ENCODE measurements at places on chromosomes 5 and 9.
A peak's percentile ranks its signal among the peaks of the same experiment; 100 is the strongest.

GRCh38 chr9:93576258-93577077 is at the start of gene PHF2:
Gene PHF2 (plus strand): TSS chr9:93576584. CDS start chr9:93576774, 190 bp downstream.
- no peak for DNase-seq

DNA sequence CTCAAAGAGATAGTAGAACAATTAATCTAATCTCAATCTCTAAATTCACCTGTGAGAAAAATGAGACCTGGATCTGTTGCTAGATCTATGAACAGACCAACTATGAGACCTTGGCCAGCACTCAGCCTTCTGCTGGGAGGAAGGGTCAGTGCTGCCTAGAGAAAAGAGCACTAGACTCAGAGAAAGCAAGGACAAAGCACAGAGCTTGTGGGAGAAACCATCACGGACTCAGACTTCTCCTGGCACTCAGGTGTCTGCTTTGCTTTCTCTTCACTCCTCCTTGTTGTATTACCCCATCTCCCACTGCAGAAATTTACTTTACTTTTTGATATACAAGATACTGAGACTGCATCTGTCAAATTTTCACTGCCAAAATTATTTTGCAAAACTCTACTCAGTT is 890.0 kb upstream of the NUDT12 start:
- no peak for DNase-seq

DNA sequence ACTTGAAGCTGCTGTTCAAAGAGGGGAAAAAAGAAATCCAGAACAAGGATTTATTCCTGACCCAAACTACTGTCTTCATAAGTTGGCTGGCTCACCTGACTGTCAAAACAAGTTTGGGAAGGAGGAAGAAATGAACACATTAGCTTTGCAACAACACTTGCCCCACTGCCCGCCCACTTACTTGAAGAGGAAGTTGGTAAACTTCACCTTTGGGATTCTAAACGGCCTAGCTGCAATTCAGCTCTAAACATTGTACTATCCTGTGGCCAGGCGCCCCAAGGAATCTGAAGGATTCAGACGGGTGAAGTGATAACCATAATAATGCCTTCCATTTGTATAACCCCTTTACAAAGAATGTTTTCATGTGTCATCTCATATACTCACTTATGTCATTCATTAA is 199.4 kb downstream of the ARRDC3 start:
- DNase-seq: no peak

GRCh38 chr9:83238871-83239640 is 176.1 kb upstream of the RASEF start:
- peak; percentile 43 for DNase-seq

- DNase-seq: no peak
These were observed 31.6 kb downstream of the CSNK1A1 start for GRCh38 chr5:149519601-149520000.

DNA sequence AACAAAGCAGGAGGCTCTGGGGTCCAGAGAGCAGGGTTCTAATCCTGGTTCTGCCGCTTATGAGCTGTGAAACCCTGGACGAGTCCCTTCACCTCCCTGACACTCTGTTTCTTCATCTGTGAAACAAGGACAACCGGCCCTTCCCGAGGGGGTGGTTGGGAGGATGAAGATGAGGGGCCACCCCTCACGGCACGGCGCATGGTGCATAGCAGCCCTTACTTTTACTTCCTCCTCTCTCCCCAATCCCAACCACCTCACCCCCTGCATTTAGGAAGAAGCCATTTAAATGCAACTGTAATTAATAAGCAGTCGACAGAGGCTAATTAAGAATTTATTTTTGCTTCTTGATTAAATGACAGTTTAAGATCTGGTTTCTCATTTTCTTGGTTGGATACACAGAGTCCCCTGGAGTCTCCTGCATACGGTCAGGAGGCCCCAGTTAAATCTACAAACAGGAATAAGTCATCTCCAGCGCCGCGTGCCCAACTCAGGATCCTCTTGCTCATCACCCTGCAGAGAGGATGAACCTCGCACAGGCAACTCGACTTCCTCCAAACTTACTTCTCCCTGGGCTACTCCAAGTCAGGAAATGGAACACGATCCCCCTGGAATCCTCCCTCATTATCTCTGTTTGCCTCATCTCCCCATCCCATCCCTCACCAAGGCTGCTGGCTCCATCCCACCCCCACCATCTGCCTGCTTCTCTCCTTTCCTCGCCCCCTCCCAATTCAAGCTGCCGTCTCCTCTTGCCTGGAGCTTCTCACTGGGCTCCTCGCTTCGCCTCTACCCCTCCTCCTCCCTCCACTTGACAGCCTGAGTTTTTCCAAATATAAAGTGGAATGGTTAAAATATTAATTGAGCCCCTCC is 95.9 kb downstream of the HRH2 start:
- DNase-seq: no peak

DNA sequence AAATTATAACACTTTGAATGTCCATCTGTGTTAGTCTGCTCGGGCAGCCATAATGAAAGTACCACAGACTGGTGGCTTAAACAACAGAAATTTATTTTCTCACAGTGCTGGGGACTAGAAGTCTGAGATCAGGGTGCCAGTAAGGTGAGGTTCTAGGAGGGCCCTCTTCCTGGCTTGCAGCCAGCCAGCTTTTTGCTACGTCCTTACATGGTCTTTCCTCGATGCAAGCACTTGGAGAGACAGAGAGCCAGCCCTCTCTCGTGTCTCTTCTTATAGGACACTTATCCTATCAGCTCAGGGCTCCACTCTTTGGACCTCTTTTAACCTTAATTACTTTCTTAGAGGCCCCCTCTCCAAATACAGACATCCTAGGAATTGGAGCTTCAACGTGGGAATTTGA is 351.8 kb downstream of the SPOCK1 start:
- no peak for DNase-seq

- DNase-seq: peak; percentile 62
These were observed 39.2 kb upstream of the NKD2 start for GRCh38 chr5:969408-969839.

DNA sequence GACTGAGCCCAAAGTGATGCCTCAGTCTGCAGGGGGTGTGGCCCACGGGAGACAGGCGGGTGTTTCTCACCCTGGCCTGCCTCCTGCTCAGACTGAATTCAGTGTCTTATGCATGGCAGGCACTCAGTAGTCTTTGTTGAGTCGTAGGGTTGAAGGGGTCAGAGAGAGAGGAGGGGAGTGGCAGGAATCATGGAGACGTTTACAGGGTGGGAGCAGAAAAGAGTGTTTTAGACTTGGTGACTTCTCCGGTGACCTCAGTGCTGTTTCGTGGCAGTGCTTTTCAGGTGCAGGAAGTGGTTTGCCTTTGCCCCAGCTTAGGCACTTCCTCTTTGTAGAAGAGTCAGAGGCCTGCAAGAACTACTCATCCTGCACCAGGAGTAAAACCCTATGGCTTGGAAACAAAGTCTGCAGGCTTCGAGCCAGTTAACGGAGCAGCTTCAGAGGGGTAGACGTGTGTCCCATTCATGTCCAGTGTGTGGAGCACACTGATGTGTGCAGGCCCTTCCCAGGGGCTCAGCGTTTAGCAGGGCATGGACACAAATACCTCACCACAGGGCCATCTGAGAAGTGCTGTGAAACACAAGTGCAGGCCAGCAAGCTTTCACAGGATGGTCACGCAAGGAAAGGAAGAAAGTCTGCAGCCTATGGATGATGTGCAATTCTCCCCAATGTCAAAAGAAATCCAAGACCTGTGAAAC is 24.5 kb upstream of the SEMA4D start:
- DNase-seq: no peak

GRCh38 chr5:80101993-80102392 is 66.8 kb downstream of the THBS4 start:
- DNase-seq: no peak

DNA sequence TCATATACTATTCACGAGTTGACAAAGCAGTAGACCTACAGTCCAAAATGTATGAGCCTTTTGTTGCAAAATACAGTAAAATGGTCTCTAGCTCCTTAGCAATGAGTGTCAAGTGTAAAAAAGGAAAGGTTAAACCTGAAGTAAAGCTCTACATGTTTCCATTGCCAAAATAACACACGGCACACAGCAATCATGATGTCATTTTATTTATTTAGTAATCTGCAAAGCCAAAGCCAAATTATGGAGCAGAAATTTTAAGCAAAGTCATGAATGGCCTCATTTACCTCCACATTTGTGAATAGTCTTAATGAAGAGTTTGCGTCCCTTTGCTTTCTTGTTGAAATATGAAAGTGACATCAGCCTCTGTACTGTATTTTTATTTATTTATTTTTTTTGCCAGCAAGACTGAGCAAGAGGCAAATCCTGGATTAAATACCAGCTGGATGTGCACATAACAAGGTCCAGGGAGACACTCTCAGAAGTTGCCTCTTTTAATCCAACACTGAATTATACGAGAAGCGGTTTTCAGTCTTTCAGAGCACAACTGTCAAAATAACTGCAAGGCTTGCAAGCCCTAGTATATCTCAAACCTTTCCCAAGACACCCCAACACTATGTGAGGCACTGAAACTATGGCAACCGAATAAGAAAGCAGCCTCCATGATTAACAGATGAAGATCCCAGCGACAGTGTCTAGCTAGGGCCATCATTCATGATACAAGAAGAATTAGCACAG is 9.7 kb downstream of the SEMA6A start:
- DNase-seq: no peak

GRCh38 chr9:38707885-38708637 is 11.9 kb downstream of the FAM240B start:
- DNase-seq: no peak

DNA sequence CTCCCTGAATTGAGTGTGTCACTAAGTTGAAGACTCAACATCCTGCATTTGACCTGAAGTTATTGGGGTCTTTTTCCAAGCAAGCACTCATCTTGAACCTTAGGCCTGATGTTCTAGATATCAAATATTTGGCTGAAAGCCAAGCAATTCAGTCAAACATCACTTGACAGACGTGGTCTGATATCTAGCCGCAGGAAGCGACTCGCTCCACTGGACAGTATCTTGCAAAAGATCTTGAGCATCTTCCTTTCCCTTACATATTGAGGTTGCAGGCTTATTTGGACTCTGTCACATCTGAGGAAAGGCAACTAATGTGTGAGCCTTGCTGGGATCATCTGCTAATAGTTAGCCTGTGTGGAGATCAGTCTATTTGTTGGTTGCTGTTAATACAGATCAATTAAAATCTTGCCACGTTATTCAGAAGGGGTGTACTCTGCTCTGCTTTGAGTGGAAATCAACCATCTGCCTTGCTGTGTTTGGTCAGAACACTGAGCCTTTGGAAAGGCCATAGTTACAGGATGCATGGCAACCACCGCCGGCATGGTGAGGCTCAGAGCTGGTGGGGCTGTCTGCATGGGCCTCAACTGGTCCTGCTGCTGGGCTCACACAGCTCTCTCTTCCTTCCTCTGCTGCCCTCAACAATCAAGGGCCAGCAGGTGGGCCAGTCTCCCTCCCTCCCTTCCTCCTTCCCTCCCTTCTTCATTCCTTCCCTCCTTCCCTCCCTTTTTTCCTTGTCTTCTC is 166.9 kb upstream of the KLF9 start:
- DNase-seq: no peak

DNA sequence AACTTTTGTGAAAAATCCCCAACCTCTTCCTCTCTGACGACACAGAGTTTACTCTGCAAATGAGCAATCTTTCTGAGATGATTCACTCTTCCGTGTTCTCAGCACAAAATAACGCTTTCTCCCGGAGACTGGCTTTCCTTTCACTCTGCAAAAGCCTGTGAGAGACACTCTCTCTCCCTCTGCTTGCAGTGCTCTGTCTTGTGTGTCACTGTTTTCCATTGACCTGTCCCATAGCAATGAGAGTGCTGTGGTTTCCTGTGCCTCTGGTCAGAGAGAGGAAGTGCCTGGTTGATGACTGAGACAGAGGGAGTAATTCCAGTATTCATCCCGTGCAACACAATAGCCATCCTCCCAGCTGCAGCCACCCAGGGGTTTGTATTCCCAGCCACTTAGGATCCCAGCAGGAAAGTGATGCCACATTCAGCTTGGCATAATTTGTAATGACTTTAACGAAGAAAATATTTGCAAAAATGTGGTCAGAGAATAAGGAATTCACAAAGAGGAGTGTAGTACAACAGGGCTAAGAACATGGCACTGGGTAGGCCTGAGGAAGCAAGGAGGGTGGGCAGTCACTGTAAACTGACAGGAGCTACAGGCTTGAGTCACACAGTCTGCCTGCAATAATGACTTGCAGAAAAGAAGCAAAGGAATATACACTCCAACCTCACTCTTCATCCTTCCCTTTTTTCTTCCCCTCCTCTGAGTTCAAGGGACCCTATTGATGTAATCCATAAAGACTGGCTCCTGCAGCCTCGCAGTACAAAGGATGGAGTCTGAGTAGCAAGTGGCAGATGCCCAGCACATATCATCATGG is 463.5 kb upstream of the RGMB start:
- DNase-seq: peak; percentile 99

DNA sequence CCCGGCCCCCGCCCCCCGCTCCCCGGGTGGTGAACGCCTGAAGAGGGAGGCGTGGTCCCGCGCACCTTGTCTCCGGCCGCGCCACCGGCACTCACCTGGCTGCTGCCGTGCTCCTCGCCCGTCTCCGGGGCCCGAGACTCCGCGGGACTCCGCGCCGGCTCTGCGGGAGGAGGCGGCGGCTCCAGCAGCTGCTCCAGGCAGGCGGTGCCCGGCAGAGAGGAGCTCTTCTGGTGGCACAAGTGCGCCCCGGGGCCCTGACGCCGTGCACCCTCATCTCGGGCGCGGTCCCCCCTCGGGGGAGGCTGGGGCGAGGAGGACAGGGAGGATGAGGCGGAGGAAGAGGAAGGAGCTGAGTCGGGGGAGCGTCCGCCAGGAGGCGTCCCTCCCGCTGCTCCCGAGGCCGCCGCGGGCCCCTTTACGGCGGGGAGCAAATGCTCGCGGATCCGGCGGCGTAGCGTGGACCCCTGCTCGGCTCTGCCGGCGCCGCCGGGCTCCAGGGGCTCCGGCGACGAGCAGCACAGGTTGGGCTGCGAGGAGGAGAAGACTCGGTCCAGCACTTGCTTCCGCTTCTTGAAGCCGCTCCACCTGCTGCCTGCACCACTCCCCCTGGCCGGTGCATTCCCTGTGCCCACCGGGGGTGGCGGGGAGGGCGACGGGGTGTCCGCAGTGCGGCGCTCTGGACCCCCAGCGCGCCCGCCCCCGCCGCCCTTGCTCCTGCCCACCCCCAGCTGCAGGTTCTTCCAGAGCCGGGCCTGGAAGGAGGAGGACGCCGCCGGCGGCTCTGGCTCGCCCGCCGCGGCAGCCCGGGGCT is 928 bp downstream of the MCTP1 start:
- DNase-seq: no peak
